ENCODE measurements at places on chromosomes 13 and 19.

DNA sequence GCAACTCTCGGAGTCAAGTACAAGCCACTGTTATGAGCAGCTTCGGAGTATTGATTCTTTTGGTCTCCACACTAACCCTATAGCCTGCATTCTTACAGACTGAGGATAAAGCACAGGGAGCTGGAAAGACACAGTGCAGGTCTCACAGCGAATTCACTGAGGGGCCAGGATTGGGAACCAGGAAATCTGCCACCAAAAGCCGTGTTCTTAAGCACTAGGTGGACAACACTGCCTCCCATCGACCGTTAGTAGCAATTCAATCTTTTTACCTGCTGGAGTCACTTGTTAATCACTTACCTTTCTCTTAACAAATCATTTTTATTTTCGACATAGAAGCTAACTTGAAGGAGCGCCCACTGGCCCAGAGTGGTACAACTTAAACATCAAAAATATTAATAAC, 6.3 kb downstream of the PMIS2 start:
- no peak for DNase-seq

GRCh38 chr13:114077933-114078325, 54.5 kb downstream of the RASA3 start:
- no peak for DNase-seq

DNA sequence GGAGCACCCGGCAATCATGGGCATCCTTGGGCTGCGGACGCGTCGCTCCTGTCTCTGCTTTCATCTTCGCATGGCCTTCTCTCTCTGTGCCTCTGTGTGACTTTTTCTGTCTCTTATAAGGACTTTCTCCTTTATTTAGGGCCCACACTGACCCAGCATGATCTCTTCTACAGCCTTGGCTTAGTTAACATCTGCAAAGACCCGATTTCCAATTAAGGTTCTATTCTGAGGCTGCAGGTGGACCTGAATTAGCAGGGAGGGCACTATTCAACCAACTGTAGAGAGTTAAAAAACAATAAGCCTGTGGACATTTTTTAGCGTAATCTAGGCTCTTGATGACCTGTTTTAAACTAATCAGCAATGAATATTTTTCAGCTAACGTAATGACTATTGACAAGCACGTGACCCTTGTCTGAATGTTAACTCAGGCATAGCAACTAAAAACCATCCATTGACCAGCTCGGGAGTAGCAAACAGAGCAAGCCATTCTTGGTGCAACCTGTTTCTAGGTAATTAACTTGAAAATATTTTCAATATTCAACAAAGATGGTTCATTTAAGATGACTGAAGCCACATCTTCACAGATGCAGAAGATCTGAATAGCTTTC, 15.2 kb downstream of the F10 start:
- DNase-seq: no peak

GRCh38 chr19:56720281-56720680, 48.7 kb upstream of the ZNF835 start:
- DNase-seq: no peak

GRCh38 chr19:48970139-48970766, 5.1 kb downstream of the FTL start:
- no peak for DNase-seq

GRCh38 chr19:35265900-35266519, 2.8 kb upstream of the USF2 start:
- DNase-seq: no peak

GRCh38 chr13:49569993-49570689, 15.2 kb downstream of the RCBTB1 start:
- no peak for DNase-seq

DNA sequence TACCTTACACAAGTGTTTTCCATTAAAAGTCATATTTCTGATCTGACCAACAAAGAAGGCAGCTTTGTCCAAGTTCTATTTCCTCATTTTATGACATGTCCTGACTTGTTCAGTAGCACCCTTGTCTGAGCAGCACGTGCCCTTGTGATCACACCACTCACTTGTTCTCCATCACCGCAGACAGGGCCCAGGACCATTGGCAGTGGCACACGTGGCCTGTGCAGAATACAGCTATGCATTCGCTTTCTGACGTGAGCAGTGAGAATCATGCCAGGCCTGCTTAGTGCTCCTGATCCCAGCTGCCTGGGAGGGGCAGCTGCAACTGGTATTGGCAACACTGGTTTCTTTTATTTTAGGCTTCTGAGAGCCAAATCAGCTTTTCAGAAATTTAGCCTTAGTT, 134.2 kb downstream of the FRY start:
- DNase-seq: no peak

GRCh38 chr19:39843919-39844793, 2.0 kb downstream of the FBL start:
- no peak for DNase-seq

GRCh38 chr13:28655561-28655960, 3.4 kb upstream of the POMP start:
- no peak for DNase-seq

DNA sequence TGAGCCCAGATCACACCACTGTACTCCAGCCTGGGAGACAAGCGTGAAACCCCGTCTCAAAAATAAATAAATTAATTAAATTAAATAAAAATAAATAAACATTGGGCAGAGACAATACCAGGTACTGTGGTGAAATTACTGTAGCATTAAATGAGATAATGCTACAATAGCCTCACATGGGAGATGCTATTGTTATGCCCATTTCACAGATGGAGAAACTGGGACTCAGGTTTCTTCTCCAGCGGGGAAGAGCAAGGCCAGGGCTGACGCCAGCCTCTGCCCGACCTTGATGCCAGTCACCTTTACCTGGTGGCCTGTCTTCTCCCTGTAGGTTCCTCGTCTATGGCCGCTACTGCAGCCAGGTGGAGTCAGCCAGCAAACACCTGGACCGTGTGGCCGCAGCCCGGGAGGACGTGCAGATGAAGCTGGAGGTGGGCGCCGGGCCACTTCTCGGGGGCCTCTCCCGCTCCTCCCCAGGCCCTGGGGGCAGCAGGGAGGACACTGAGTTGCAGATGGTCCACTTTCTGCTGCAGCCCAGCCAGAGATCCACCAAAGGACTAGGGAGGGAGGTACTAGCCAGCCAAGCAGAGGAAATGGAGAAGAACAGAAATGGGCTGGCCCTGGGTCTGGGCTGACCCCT, 53.9 kb downstream of the VAV1 start:
- no peak for DNase-seq

DNA sequence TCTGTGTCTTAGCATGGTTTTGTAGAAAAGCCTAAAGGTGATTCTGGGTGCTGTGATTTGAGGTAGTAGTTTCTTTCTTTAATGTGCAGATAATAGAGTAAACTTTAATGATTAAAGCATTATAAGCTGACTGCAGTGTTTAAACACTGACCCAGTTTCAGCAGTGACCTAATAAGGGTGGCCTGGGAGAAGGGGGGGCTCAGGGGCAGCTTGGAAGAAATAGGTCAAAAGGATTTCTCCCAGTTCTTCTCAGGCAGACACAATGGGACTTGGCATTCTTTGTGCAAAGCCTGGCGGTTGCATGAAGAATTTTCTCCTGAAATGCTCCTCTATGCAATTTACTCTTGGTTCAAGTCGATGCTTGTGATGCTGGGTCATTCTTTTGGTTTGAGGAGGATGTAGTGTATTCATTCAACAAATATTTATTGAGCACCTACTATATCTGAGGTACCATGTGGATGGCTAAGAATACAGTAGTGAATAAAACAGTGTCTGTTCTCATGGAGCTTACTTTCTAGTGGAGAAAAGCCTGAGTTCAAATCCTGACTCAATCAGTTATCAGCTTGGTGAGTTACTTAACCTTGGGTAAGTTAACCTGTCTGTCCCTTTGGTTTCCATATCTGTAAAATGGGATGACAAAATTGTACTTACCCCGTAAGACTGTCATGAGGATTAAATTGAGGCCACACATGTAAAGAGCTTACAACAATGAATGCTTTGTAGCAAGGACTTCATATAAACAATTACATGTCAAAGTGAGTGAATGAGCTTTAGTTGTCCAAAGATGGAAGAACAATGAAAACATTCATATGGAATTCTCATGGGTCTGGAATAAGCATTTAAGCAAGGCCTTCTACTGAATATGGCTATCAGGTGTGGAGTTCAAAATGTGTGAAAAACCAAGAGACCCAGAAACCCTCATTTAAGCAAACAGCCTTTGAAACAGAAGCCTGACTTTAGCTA, 210.2 kb downstream of the KCNRG start:
- DNase-seq: no peak

DNA sequence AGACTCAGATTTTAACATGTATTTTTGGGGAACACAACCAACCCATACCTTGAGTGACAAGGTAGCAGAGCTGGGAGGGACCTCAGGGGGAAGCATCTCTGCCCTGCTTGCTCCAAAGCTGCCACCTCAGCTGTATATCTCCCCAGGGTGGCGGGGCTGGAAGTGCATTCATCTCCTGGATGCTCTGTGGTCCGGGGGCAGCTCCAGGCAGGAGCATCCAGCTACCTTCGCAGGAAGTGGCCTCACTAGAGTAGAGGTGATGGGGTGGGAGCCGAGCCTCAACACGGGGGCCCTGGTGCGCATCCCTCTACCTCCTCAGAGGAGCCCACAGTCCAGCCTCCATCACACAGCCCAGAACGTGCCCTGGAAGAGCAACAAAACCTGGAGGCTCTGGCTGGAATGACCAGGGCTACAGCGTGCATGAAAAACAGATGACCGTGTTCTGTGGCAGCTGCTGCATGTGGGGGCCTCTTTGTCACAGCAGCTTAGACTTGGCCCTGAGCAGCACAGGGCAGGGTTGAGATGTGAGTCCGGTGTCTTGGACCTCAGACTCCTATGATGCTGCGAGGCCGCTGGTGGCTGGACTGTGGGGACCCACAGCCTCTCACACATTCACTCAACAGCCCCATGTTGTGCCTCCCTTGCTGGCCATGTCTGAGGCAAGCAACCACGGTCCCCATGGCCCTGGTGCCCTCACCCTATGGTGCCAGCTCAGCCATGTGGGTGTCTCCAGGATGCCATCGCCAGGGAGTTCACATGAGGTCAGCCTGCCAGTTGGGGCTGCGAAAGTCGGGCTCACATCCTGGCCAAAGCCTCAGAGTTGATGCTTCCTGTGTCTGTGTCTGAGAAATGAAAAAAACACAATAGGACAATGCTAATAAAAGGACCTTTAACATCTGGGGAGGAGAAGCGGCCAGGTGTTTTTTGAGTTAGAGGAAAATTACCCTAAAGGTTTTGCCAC, 17.1 kb upstream of the GAS6 start:
- DNase-seq: no peak

DNA sequence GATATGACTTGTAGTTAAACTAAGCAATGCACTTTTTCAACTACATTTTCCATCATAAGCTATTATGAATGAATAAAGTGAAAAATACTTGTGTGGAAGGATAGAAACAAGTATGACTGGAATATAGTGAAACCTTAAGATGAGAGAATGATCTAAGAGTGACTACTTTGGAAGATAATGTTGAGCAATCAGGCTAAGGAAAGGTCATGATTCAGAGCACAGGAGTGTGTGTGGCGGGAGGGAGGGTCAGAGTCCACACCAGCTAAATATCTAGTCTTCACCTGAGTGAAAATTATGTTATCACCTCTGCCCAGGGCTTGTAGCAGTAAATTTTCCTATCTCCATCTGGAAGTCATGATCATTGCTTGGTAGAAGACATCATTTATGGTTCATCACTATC, 833.4 kb upstream of the ATXN8OS start:
- DNase-seq: no peak

- DNase-seq: no peak
Measured at GRCh38 chr19:14467816-14468215, 7.3 kb downstream of the PTGER1 start.

DNA sequence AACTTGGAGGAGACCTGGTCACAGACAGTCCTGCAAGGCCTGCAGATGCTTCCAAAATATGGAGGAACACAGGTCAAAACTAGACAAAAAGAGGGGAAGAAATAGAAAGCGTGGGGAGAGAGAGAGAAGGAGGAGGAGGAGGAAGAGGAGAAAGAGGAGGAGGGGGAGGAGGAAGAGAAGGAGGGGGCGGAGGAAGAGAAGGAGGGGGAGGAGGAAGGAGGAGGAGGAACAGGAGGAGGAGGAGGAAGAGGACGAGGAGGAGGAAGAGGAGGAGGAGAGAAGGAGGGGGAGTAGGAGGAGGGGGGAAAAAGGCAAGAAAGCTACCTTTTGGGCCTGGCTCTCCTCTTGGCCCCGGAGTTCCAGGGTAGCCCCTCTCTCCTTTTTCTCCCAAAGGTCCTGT, 105.8 kb downstream of the COL4A1 start:
- no peak for DNase-seq

DNA sequence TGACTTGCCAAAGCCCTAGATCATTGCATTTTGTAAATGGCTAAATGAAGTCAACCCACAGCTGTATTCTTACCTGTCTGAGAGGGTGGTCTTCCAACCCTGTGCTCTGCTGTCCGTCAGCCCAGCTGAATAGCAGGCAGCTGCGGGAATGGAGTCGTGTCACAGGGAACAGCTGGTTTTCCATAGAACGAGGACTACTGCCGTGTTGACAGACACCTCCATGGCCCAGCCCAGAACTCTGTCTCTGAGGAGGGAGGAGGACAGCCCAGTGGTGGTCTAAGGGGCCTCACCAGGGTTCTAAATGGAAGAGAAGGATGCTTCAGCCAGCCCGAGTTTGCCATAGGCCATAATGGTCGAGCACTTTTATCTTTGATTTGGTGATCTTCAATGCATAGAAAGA, 110.7 kb downstream of the SLC7A1 start:
- DNase-seq: no peak

DNA sequence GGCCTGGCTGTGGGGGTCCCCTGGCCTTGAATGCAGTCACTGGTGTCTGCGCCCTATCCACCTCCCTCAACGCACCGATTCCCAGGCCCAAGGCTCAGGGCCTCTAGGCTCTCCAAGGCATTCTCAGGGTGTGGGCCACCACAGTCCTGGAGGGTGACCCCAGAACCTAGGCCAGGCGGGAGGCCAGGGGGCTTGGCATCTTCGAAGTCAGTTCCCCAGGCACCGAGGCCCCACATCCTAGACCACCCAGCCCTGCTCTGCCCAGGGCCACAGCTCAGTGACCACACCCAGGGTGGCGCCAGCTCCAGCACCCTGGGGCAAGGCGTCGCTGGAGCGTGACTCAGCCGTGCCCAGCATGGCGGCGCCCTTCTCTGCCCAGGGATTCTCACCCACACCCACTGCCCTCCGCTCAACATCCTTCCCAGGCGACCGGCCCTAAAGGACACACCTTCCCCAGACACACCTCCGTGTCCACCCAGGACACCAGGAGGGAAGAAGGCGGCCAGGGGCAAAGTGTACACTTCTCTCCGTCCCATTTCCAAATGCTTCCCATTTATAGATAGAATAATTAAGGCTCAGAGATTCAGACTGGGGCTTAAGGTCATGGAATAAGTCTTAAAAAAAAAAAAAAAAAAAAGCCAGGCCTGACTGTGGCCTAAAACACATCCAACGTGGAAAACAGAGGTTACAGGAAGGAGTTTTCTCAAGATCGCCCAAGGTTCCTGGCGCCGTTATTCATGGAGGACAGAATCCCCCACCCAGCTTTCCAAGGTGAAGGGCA, 36.4 kb upstream of the NANOS3 start:
- DNase-seq: no peak

GRCh38 chr13:45185286-45185685, 15.6 kb downstream of the KCTD4 start:
- DNase-seq: no peak

DNA sequence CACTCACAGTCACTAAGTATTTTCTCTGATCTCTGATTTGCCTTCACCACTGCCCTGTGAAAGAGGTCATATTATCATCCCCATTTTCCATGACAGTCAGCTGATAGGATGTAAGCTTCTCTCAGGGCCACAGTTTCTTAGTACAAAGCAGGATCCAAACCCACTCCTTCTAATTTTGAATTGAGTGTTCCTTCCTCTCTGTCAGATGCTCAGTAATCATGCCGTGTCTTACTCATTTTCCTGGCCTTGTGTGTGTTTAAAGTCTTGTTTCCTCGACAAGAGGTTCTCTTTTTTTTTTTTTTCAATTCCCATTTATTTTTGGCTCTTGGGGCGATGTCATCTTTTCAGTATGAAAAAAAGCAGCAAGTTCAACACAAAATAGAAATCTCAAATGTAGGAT, 72.3 kb downstream of the NAA16 start:
- no peak for DNase-seq

Data from NCI-H2107 (cell line).